Cortex of kidney (tissue), 1 donor: ENCODE measurements at places on chromosomes 12 and 14.

- DNase-seq = no peak
Observed at GRCh38 chr14:93734086-93734822, 54.0 kb downstream of the PRIMA1 start.

GRCh38 chr14:39755269-39755878 is 323.1 kb upstream of the FBXO33 start:
- no peak for DNase-seq

DNA sequence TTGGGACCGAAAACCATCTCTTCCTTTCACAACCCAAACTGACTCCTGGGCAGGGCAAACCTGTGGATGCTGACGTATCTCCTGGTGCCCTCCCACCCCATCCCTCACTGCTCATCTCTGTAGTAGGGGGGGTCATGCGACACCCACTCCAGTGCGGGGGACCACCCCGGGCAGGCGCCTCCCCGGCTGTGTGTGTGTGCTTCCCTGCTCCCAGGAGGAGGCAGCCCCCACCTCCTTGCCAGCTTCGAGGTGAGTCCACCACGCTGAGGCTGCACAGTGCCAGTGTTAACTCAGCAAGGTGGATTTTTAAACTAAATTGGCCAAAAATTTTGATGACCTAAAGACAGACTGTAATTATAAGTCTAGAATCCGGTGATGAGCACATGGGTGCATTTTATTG is 46.2 kb upstream of the BEGAIN start:
- no peak for DNase-seq

- no peak for DNase-seq
Observed at GRCh38 chr12:60010486-60010885, 414.7 kb downstream of the SLC16A7 start.

DNA sequence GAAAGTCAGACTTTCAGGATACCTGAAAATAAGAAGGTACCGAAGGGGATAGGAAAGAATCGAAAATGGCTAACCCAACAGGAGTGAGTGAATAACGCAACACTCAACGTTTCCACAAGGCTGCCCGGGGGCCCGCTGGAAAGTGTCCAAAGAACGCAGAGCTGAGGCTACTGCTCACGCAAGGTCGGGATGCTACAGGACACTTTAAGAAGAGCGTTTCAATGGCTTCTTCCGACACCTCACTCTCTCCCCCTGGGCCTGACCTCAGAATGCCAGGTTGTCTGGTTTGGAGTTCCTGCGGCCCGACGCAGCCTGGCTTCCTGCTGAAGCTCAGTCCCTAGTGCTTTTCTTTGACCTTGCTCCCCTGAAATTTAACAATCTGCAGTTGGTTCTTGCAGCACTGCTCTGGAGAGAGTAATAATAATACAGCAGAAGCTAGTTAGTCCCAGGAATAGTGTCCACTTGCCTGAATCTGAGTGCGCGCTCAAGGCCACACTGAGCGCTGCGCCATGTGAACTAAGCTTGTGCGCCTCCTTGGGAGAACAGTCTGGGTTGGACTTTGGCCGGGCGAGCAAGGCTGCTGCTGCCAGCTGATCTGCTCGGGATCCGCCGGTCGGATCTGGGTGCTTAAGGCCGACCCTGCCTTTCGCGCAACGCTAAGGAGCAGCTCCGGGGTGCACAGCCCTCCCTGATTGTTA is 2.0 kb upstream of the ALX1 start:
- no peak for DNase-seq

- DNase-seq = no peak
Observed at GRCh38 chr12:2185751-2186341, 133.1 kb downstream of the CACNA1C start.
